ENCODE measurements at places on chromosomes 3 and 15. TPM values are rescaled to one million over a fixed set of nuclear protein-coding genes. Genes with fewer than 3 reads are reported as not detected.

DNA sequence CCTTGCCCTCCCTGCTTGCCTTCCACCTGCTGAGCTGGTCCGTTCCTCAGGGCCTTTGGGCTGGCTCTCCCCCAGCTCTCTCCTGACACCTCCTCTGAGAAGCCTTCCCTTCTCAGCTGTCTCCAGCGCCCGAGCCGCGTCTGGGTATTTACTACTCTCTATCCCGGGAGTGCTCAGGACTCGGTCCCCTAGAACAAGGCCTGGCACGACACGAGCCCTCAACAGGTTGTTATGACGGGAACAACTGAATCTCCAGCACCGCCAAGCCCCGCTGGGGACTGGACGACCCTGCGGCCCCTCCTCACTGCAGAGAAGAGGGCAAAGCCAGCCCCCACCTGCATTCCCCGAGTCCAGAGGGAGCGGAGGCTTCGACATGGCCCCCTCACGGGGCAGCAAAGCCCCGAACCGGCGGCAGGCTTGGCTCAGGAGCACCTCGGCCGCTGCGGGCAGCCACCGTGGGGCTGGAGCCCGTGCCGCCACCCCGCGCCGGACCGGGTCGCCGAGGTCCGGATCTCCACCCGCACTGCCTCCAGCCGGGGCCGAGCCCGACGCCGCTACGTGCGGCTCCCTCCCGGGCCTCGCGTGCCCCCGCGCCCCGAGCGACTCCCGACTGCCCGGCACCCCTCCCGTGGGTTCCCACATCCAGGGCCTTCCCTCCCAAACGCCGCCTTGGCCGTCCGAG, 792 bp downstream of the TPRA1 start:
- peak overlapping the region; percentile 92 for H3K4me3 ChIP-seq
- peak overlapping the region; percentile 94 for H3K27ac ChIP-seq
- no peaks in the 10 kb centered on the region for H3K36me3 ChIP-seq
- peak; percentile 34 for DNase-seq
- peaks cover 7% of the 10 kb centered on the region for H3K4me1 ChIP-seq
- no peaks in the 10 kb centered on the region for H3K27me3 ChIP-seq

DNA sequence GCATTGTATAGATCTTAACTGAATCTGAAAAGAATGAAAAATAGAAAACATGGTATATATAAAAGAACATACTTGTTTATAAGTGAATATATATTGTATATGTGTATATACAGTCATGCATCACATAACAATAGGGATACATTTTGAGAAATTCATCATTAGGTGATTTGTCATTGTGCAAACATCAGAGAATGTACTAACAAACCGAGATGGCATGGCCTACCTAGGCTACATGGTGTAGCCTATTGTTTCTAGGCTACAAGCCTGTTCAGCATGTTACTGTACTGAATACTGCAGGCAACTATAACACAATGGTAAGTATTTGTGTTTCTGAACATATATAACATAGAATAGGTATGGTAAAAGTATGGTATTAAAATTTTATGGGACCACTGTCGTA, 64.6 kb upstream of the CHRM5 start:
- H3K4me1 ChIP-seq = no peaks in the 10 kb centered on the region
- no peaks in the 10 kb centered on the region for H3K36me3 ChIP-seq
- no peak overlapping the region for H3K4me3 ChIP-seq
- H3K27ac ChIP-seq = no peak overlapping the region
- H3K27me3 ChIP-seq = no peaks in the 10 kb centered on the region
- DNase-seq = no peak

- no peaks in the 10 kb centered on the region for H3K27me3 ChIP-seq
Observed at GRCh38 chr3:151949706-151950105, 76.3 kb downstream of the SUCNR1 start.

DNA sequence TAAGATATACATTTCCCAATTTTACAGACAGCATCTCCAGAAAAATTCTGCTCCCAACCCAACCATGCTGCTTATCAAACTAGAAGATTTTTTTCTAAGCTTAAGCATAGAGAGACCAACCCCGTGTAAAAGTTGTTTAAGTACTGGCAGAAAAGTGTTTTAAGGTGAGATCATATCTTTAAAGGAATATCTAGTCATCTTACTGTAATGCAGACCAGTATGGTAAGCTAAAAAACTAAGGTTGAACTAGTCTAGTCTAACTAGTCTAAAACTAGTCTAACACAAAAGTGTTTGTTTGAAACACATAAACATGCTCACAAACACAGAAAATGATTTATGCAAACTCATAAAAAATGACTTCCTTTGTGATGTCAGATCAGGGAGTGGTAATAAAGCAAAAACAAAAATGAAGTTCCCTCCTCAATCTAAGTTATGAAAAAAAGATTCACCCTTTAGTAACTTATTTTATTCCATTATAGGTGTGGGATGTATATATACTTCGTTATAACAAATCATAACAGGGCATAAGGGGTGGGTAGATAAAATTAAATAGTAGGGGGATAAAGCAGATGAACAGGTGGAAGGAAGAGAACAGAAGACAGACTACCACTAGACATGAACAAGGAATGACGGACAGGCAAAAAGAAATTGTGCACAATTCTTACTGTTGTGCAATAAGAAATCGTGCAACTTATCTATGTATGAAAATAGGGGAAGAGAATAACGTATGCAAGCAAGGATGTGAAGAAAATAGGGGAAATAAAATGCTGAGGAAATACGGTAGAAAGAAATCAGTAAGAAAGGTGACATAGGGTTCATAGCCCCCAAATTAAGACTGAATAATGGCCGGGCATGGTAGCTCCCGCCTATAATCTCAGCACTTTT, 10.0 kb downstream of the MYO5A start:
- no peak for DNase-seq
- no peaks in the 10 kb centered on the region for H3K4me1 ChIP-seq
- H3K4me3 ChIP-seq = no peak overlapping the region
- no peak overlapping the region for H3K27ac ChIP-seq

DNA sequence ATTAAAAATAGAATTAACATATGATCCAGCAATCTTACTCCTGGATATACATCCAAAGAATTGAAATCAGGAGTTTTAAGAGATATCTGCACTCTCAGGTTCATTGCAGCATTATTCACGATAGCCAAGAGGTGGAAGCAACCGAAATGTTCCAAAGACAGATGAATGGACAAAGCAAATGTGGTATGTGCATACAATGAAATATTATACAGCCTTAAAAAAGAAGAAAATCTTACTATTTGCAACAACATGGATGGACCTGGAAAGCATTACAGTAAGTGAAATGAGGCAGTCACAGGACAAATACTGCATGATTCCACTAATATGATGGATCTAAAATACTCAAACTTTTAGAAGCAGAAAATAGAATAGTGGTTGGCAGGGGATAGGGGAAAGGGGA, 9.3 kb upstream of the TMEM158 start:
- no peaks in the 10 kb centered on the region for H3K36me3 ChIP-seq
- H3K4me3 ChIP-seq = no peak overlapping the region

DNA sequence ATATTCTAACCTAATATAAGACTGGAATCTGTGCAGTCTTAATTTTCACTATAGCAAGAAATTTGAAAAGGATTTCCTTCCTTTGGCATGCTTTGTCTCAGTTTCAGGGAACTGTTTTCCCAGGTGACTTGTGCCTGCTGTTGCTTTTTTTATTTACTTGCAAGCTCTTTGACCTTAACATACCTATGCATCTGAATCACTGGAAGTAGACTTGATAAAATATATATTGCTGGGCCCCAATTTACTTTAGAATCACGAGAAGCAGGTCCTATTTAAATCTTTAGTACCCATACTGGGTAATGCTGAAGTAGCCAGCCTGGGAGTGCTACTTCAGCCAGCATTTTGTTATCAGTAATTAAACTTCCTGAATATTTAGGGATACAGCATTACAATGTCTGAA, 257.9 kb upstream of the ALCAM start:
- DNase-seq = no peak
- no peaks in the 10 kb centered on the region for H3K36me3 ChIP-seq
- H3K27ac ChIP-seq = no peak overlapping the region
- H3K4me1 ChIP-seq = no peaks in the 10 kb centered on the region
- no peak overlapping the region for H3K4me3 ChIP-seq
- no peaks in the 10 kb centered on the region for H3K27me3 ChIP-seq

DNA sequence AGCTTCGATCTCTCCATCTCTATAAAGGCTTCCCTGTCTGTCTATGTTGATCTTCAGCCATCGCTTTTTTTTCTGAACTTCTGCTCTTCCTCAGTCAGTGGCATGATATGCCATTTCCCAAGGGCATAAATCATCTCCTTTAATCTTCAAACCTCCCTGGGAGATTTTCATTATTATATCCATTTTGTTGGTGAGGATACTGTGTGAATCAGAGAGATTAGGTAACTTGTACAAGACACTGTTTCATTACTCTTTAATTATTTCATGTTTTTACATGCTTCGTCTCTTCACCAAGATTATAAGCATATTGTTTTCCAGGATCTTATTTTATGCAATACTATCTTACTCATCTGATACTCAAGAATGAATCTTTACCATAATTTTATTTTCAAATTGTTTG, 124.8 kb upstream of the ATP11B start:
- no peaks in the 10 kb centered on the region for H3K4me1 ChIP-seq
- H3K27ac ChIP-seq = no peak overlapping the region
- H3K36me3 ChIP-seq = no peaks in the 10 kb centered on the region
- peaks cover 3% of the 10 kb centered on the region for H3K27me3 ChIP-seq
- DNase-seq = no peak

DNA sequence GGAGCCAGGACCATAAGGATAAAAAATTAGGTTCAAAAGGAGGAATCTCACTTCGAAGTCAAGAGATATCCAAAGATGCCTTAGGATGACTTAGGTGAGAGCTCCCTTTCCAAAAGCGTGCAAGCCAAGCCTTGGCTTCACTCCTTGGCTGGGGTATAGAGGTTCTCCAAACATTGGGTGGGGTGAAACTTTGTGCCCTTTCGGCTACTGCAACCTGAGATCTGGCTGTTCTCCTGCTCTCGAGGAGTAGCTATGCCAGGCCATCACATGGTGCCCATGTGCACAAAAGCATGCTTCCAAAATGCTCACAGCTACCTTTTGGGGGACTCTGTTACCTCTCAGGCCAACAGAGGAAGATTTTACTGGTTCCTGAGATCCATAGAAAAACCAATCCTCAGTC, 373.8 kb downstream of the EPHB1 start:
- no peaks in the 10 kb centered on the region for H3K4me1 ChIP-seq
- no peak overlapping the region for H3K27ac ChIP-seq
- DNase-seq = no peak
- H3K27me3 ChIP-seq = no peaks in the 10 kb centered on the region

DNA sequence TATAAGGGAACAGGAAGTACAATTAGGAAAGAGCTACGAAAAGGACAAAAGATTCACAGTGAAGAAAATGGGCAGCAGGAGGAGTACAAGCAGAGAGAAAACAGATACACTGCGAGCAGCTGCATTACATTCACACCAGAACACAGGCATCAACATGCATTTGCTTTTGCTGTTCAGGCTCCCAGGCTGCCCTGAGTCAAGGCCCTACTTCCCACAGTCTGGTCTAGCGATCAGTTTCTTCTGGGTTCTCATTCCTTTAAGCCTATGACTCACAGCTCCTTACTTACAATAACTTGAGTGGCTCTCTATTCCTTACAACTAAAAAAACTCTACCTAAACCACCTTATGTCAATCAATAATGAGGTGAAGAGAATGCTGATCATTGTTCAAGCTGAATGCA, 24.5 kb upstream of the ZNF445 start:
- H3K27me3 ChIP-seq = no peaks in the 10 kb centered on the region
- DNase-seq = no peak
- H3K36me3 ChIP-seq = peaks cover 13% of the 10 kb centered on the region
- H3K27ac ChIP-seq = no peak overlapping the region
- H3K4me1 ChIP-seq = no peaks in the 10 kb centered on the region

DNA sequence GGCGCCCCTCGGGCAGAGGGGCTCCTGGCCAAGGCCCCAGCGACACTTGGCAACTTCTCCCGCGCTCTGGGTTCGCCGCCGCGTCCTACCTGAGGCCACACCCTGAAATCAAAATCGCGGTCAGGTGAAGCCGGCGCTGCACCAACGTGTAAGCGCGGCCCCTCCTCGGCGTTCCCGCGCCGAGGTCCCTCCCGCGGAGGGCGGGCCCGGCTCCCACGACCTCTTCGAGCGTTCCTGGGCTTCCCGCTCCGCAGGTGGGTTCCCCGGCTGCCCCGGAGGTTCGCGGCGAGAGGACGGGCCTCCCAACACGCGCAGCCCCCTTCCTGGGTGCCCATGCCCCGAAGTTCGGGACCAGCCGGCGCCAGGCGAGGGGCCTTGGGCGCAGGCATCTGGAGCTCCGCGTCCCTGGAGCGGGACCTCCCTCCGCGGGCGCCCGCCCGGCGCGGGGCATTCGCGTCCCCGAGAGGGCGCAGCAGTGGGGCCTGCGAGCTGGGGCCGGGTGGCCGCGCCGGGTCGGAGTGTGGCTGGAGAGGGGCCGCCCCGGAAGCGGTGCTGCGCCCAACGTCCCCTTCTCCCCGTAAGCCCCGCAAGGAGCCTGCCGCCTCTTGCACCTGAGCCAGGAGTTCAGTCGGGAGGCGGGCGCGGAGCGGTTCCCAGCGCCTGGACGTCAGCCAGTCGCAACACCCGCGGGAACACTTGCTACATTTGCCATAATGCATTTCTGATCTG, 13.7 kb downstream of the PAK6 start:
- no peaks in the 10 kb centered on the region for H3K36me3 ChIP-seq
- H3K4me1 ChIP-seq = no peaks in the 10 kb centered on the region
- peak overlapping the region; percentile 73 for H3K4me3 ChIP-seq
- peaks cover 20% of the 10 kb centered on the region for H3K27me3 ChIP-seq
- no peak overlapping the region for H3K27ac ChIP-seq
- DNase-seq = peak; percentile 73

GRCh38 chr15:97189162-97189780, 771.2 kb upstream of the ARRDC4 start:
- no peaks in the 10 kb centered on the region for H3K4me1 ChIP-seq
- DNase-seq = no peak
- H3K36me3 ChIP-seq = no peaks in the 10 kb centered on the region
- no peak overlapping the region for H3K27ac ChIP-seq
- no peak overlapping the region for H3K4me3 ChIP-seq

DNA sequence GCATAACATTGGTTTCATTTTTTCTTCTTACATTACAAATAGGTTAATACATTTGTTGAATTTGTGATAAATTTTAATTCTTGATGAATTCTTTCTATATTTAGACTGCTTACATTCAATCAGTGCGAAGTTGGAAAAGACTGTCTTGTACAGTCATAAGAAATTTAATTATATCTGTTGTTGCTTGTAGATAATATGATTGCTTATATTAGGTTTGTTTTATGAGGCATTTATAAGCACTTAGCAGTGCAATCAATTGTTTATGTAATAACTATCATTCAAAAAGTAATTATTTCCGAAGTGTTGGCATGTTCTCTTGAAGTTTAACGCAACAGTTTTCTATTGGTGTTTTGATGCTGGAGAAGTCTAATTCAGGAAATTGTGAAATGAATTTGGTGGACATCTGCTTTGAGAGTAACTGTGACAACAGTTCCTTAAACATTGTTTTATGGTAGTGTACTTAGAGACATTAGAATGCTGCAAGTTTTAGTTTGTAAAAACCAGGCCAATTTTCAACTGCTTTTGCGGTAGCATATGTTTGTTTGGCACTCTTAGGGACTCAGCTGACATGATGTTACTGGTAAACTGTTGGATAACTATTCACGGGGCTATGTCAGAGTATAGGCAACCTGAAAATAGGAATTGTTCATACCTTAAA, 99.7 kb downstream of the NAALADL2 start:
- H3K27ac ChIP-seq = no peak overlapping the region
- H3K4me3 ChIP-seq = no peak overlapping the region
- H3K36me3 ChIP-seq = no peaks in the 10 kb centered on the region
- H3K4me1 ChIP-seq = no peaks in the 10 kb centered on the region

MUC13 gene
- 853 TPM for total RNA-seq

SOX2 gene
- 0.35 TPM for total RNA-seq

SGO1 gene
- total RNA-seq = 19.5 TPM

ZDHHC23 gene
- total RNA-seq = 33.2 TPM

DNASE1L3 gene
- total RNA-seq = 6.2 TPM

RYK gene
- total RNA-seq = 30.7 TPM

KCNMB3 gene
- 1.7 TPM for total RNA-seq

Data from colonic mucosa (tissue), 4 donors.